CD8-positive, alpha-beta memory T cell (primary cell): ENCODE measurements at places on chromosomes 2 and 18. TPM values are rescaled to one million over a fixed set of nuclear protein-coding genes. Genes with fewer than 3 reads are reported as not detected.

GRCh38 chr2:190596993-190597392 lies 51.9 kb upstream of the NAB1 start:
- DNase-seq: no peak

DNA sequence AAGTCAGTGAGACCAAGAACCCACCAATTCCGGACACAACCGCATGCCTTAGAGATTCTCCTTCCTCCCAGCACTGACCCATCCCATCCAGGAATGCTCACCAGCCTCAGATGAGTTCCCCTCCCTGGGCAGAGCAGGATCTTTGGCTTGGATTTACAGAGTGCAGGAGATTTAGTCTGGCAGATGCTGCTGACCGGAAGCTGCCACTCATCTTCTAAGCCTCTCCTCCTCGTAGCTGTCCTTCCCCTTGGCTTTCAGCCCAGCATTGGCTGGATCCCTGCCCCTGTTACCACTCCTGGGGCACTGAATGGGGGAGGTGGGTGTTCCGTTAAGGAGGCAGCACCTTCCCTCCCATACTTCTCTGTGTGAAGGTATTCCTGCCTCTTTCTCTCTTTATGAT lies 53.2 kb downstream of the VWA3B start:
- DNase-seq: no peak

- no peak for DNase-seq
Measured at GRCh38 chr2:234880551-234881211, 71.1 kb upstream of the SH3BP4 start.

- no peak for DNase-seq
Measured at GRCh38 chr2:226048611-226049010, 649.1 kb downstream of the NYAP2 start.

GRCh38 chr2:45826884-45827635 lies 175.6 kb downstream of the PRKCE start:
- no peak for DNase-seq

- DNase-seq: no peak
Measured at GRCh38 chr2:142944721-142945120, 67.3 kb downstream of the KYNU start.

DNA sequence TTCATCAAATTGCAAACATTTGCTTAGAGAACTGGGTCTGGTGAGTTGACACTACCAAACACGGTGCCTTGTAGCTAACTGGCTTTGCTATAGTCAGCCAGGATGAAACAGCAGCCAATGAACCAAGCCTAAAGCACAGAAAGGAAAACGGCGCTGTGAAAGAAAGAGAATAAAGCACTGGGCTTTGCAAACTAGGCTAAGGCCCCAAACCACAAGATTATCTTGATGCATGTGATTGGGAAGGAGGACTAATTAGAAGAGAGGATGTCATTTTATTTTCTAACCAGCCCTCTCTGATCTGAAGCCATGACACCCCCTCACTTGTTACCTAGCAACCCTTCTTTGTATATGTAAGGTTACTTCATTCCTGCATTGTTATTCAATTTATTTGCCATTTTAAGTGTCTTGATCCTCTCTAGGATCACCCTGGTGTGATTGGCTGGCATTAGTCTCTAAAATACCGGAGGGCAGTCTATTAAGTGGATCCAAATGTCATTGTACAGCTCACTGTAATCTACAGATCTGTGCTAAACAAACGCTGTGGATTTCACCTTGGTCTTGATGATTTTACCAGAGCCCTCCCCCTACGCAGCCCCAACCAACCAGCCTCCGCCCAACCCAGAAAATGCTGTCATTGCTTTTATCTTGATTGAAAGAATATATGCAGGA lies 395.4 kb upstream of the ACVR2A start:
- peak; percentile 2 for DNase-seq

- DNase-seq: peak; percentile 60
Measured at GRCh38 chr2:62222674-62223073, 26.8 kb downstream of the B3GNT2 start.

GRCh38 chr18:69408522-69408921 lies 7.8 kb downstream of the DOK6 start:
- no peak for DNase-seq

DNA sequence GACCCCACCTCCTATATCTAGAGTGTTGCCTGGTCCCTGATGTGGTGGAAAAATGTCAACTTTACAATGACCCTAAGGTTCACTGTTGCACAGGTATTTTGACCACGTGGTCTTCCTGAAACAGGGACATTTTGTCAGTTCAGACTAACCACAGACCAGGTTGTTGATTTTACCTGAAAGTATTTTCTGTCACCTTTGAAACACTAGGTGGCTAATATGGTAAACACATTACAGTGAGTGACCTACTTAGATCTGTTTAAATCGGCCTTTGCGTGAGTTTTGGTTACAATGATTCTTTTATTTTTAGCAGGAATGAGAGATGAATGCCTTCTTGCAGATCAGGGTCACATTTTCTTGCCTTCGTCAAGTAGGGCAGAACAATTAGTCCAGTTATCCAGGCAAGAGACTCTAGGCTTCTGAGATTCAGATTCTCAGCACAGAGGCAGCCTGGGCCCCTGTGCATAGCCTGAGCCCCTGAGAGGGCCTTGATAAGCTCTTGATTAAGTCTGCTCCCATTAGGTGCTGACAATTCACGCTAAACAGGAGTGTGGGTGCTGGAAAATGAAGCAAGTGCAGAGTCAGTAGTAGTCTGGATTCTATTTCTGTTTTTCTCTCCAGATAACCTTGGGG lies 226.2 kb downstream of the KCNS3 start:
- no peak for DNase-seq

GRCh38 chr18:48667276-48668254 lies 128.7 kb downstream of the CTIF start:
- DNase-seq: no peak

DNA sequence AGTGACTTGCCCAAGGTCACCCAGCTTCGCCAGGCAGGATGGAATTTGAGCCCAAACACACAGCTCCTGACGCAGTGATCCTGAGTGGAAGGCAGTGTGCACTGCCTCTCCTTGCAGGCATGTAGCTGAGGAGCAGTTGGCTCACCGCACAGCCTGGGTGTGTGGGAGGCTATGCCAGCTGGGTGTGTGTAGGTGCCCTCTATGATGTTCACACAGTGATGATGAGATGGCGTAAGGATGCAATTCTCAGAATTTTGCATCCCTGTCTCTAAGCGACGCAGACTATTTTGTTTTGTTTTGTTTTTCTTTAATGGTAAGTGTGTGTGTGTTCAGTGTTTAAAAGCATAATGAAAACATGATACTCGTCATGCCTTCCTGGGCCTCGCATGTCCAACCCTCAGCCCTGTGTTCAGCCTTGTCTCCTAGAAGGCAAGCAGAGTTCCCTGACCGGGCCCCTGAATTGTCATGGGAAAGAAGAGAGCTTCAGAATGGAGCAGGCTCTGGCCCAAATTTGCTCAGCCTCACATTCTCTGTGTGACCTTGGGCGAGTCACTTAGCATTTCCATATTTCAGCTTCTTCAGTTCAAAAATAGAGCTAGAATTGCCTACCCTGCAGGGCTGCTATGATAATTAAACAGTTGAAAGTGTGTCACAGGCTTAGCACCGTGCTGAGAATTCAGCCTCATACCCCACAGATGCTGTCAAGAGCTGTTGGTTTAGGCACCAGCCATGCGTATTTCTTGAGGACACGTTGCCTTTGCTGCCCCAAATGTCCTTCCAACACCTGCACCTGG lies 603.6 kb upstream of the RAB6C start:
- DNase-seq: no peak

DNA sequence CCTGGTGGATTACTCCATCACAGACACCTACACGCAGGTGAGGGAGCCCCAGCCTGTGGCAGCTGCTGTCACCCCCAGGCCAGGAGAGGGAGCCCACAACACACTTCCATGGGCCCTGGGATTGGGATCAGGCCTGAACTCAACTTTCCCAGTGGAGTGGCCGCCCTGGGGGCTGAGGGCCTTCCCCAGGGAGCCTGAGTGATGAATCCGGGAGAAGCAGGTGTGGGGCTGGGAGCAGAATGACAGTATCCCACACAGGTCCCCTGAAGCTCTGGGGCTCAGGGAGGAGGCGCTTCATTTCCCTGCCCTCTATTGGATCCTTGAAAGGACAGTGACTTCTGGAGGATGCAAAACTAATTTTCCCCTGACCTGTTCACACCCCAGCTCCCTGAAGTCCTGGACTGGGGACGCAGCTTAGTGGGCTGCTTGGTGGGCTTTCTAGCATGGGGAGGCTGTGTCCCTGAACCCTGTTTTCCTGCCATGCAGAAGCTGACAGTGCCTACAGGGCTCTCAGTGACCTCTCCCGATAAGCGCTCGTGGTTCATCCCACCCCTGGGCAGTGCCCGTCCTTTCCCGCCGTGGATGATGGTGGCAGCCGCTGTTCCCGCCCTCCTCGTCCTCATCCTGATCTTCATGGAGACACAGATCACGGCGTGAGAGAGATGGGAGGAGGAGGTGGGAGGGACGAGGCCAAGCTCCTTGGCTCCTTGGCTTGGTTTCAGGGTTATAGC lies 11.0 kb downstream of the SLC4A3 start:
- DNase-seq: no peak

DNA sequence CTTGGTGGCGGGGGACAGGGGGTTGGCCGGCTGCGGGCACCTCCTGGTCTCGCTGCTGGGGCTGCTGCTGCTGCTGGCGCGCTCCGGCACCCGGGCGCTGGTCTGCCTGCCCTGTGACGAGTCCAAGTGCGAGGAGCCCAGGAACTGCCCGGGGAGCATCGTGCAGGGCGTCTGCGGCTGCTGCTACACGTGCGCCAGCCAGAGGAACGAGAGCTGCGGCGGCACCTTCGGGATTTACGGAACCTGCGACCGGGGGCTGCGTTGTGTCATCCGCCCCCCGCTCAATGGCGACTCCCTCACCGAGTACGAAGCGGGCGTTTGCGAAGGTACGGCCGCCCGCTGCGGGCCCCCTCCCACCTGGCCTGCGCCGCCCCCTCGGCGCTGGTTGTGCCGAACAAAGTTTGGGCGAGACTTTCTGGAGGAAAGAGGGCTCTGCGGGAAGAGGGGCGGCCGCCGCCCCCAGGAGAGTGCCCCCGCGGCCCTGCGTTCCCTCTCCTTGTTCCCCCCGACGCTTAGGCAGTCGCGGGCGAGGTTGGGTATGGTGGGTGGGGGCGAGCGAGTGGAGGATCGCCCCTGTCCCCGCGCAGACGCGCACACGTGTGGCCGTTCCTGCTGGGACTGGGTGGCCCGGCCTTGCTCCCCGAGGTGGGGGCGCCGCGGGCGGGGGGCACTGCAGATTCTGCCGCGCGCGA lies 866 bp downstream of the CRIM1 start:
- peak; percentile 54 for DNase-seq

GKN2 gene
- total RNA-seq: not detected

ZC3H15 gene
- total RNA-seq: 101 TPM

ATP8B1 gene
- total RNA-seq: not detected

NBAS gene
- total RNA-seq: 34.1 TPM

GAL3ST2 gene
- total RNA-seq: 0.16 TPM

CFAP221 gene
- total RNA-seq: not detected

ZAP70 gene
- total RNA-seq: 180 TPM

ANKRD62 gene
- not detected for total RNA-seq
